B cell (primary cell): ENCODE measurements at places on chromosomes 11 and 22.

GRCh38 chr11:67282876-67283371, 6.2 kb upstream of the ANKRD13D start:
- DNase-seq = no peak

DNA sequence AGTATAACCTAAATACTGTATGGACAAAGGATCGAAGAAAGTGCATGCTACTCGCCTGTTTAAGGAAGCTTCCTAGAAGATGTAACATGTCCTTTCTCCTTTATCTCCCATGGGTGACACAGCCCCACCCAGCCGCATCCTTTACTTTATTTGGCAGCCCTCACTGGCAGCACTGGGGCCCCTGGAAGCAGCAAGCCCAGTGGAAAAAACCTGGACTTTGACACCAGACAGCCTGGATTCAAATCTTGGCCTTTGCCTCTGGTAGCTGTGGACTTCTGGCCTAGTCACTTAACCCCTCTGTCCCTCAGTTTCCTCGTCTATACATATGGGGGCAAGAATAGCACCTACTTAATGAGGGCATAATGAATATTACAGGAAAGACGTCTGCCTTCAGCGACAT, 67.1 kb downstream of the MYEOV start:
- DNase-seq = no peak

GRCh38 chr22:29156507-29156906, 49.2 kb upstream of the EMID1 start:
- DNase-seq = no peak

- no peak for DNase-seq
These were observed 734.7 kb downstream of the KCNA4 start for GRCh38 chr11:29282088-29282487.

GRCh38 chr11:128226106-128226716, 361.1 kb downstream of the ETS1 start:
- no peak for DNase-seq

- no peak for DNase-seq
These were observed 17.5 kb downstream of the CDC45 start for GRCh38 chr22:19497245-19497644.

DNA sequence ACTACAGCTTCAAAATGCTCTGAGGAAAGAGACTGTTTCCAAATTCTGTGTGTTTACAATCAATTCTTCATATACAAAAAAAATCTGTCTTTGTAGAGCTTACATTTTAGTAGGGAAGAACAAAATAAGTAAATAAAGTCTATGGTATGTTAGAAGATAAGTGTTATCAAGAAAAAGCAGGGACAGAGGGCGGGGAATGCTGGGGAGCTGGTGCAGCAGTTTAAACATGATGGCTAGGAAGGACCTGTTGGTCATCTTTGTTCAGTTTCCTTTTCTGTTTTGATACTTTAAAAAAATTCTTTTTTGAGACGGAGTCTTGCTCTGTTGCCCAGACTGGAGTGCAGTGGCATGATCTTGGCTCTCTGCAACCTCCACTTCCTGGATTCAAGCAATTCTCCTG, 16.1 kb downstream of the TMEM25 start:
- no peak for DNase-seq

DNA sequence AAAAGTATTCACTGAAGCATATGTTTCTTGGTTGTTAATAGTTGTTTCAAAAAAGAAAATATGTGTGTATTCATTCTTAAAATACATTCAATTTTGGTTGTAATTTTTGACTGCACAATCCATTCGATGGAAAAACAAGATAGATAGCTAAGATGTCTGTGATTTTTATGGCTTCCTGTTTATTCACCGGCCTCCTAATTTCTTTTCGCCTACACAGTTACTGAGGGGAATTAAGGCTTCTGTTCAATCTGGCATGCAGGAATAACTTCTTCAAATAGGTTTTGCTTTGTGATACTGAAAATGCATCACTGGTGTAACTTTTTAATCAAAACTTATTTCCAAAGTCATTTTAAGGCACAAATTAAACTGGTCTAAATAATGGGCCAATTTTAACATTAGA, 290.8 kb upstream of the ARHGAP42 start:
- no peak for DNase-seq

- no peak for DNase-seq
These were observed 9.7 kb downstream of the SPTBN2 start for GRCh38 chr11:66719111-66719872.

DNA sequence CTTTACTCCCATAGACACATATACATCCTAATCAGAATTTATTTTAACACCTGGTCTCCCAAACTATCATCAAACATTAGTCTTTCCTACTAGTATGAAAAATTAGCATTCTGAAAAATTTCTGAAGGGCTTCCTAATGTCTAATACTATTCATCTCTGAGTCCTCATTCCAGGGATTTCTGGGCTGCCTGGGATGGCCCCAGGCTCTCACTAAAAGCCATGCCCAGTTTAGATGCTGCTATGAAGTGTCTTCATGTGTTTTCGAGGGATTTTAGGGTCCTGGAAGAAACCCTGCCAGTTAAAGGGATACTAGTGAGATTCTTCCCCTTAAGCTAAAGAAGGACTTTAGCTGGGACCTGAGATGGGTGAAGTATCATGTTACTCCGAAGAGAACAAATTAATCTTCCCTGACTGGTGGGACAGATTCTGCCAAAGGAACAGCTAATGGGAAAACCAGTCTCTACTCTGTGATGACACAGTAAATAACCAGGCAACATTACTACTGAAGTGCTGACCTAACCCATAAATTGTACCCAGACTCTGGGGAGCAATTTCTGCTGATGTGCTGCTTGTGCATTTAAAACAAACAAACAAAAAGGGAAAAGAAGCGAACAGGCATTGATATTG, 342.6 kb downstream of the SOX6 start:
- DNase-seq = no peak

GRCh38 chr22:38706901-38707195, 1.1 kb downstream of the GTPBP1 start:
- DNase-seq = no peak

GRCh38 chr11:3105791-3106735, 48.8 kb upstream of the CARS1 start:
- no peak for DNase-seq

GRCh38 chr11:93729129-93729616, 12.1 kb downstream of the TAF1D start:
- DNase-seq = no peak

DNA sequence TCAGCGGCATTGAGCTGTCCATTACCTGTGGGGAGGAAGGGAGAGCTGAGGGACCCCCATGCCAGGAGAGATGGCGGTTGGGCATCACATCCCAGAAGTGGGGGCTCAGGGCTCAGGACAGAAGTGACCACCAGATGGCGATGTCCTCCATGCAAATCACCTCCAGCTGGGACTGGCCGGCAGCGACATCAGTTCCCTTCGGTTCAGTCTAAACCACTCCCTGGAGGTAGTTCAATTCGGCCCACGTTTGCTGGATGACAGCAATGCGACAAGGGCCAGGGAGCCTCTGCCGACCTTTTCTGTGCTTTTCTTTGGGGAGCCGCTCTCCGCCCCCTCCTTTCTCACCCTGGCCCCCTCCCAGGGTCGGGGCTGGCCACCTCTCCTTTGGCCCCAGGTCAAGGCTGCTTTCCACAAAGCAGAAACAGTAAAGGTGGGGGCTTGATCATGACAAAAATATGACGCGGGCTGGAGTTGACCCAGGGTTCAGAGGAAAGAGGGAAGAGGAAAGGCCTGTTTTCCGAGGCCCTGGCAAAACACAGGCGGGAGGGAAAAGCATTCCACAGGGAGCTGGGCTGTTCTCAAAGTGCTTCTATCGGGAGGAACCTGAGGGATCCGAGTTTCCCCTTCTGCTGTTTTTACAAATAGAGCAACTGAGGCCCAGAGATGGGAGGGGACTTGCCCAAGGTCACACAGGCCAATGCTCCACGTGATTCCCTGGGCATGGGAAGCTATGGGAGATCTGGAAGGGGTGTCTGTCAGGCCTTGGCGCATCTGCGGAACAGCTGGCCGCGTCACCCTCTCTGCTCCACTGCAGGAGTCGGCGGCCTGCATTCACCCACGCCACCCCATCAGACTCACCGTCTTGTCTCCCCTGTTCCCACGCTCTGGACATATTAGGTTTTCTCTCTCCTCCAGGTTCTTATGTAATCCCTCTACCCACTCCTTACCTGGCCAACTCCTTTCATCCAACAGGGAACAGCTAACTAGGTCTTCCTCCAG, 54.7 kb downstream of the FBXO7 start:
- DNase-seq = peak; percentile 63

DNA sequence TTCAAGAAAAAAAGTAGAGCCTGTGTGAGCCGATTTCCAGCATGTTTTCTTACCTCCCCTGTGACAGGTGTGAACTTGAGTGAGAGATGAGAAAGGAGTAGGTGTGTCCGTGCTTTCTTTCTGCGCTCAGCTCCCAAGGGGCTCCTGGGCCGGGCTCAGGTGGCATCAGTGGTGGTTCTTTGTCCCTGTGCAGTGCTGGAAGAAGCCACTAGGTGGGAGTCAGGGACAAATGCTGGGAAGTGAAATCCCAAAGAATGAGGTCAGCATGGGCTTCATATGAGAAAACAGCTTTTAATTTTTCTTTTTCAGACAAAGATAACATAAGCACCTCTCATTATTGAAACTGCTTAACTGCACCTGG, 57.8 kb downstream of the PPFIBP2 start:
- DNase-seq = no peak

DNA sequence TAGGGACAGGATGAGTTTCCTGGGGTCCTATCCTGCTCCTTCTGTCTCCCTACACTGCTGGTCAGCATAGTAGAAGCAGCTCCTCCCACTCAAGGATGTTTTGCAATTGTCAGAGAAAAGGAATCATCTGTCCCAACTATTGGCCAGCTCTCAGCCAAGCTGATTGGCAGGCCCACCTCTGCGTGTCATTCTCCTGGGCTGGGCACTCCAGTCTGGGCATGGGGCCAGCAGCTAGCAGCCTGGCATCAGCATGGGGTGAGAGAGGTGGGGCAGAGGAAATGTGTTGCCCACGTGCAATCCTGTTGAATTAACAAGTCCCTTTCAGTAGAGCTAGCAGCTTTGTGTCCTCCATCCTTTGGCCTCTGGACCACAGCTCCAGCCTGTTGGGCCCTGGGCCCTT, 14.1 kb downstream of the ANKK1 start:
- DNase-seq = no peak

GRCh38 chr11:7486781-7487140, 1.5 kb downstream of the OLFML1 start:
- no peak for DNase-seq

DNA sequence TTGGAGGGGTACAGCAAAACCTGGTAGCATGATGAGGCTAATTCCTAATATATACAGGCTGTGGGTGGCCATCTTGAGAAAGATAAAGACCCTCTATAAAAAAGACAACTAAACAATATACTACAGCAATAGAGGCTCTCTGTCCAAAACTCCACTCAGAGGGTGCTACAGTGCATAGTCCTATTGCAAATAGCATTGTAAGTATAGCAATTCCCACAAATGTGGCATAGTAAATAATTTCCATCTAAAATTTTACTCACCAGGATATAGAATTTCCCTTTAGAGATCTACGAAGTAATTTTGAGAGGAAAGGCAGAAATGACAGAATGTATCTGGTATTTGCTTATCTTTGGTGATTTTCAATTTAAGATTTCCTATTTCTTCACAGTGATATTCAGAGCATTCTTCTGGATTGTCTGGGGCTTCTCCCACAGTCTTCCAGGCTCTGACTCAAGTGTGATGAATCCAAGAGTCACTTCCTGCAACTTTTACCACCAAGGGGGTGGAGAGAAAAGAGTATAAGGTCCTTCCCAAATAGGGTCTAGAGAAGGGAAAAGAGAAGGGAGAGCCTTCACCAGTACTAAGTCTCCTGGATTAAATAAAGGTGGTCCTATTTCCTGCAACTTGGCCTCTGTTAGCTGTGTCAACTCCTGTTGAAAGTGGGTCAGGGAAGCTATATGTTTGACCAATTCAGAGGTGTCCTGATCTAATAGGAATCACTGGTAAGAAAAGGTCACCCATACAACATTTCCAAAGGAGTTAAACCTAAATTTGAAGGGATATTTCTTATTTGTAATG, 1054.7 kb upstream of the CNTN5 start:
- no peak for DNase-seq

- DNase-seq = no peak
These were observed 50.2 kb downstream of the RPL27A start for GRCh38 chr11:8732748-8733241.

- DNase-seq = peak; percentile 20
These were observed 23.0 kb downstream of the RELT start for GRCh38 chr11:73399159-73399590.

GRCh38 chr11:5226732-5227310, at the start of gene HBB:
Gene HBB (minus strand): TSS chr11:5227071. CDS start chr11:5227021, 50 bp downstream.
- no peak for DNase-seq
